ENCODE measurements at places on chromosomes 11 and 22.

DNA sequence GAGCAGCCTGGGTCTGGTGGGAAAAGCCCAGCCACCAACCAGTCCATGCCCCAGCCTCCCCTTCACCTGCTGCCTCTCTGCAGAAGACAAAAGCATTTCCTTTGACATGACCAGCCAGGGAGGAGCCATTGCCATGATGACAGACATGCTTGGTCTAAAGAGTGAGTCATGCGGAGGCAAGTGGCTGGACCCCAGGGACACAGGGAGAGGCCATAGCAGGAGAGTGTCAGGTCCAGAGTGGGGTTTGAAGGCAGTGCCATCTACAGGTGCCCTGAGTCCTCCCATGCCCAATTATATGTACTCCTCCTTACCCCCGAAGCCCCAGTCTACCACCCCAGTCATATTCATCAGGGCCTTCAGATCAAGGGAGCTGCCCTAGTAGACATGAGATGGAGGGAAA is 67.4 kb downstream of the SCN3B start:
- DNase-seq: no peak

DNA sequence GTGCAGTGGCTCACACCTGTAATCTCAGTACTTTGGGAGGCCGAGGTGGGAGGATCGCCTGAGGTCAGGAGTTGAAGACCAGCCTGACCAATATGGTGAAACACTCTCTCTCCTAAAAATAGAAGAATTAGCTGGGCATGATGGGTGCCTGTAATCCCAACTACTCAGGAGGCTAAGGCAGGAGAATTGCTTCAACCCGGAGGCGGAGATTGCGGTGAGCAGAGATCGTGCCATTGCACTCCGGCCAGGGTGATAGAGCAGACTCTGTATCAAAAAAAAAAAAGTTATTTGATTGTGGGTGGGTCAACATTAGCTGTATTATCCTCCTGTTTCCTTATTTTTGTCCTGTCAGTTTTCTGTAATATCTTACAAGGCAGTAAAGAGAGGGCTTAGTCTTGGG is 11.9 kb upstream of the RFPL1 start:
- DNase-seq: no peak

GRCh38 chr11:87473174-87473573 is 435.4 kb downstream of the TMEM135 start:
- DNase-seq: no peak

GRCh38 chr22:38460426-38460840 is 5.4 kb upstream of the KCNJ4 start:
- DNase-seq: no peak

- DNase-seq: no peak
Observed at GRCh38 chr11:133019545-133020371, 512.5 kb downstream of the OPCML start.
